ENCODE measurements at places on chromosomes 7 and 10.

- no peak for DNase-seq
These were observed 38.8 kb downstream of the TBXAS1 start for GRCh38 chr7:139867847-139868246.

GRCh38 chr7:154853063-154853726 lies 149.7 kb downstream of the PAXIP1 start:
- DNase-seq: no peak

DNA sequence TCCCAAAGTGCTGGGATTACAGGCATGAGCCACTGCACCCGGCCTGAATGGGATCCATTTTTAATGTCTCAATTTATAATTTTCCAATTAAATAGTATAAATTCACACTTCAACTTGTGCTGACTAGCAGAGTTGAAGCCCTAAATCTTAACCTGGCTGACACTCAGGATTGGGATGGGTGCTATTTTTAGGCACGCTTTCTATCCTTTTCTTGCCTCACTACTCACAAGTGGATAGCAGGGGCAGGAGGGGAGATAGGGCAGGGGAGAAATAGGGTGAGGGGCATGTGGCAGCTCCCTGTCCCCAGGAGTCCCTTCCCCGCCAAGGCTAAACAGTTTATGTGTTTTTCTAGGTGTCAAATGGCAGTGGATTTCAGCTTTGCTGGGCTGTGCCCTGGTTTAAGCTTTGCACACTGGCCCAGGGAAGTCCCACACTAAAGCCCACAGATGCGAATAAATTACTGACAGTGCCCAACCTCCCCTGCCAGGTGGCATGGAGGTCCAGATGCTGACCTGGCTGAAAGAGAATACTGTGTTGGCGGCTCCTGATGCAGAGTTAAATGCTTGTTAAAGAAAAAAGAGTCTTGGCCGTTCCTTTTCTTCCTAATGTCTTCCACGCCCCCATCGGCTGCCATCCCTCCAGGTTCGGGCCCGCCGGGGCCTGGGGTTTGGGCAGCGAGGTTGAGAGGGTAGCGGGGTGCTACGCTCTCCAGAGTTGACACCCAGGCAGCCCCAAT lies 36.2 kb upstream of the EFCAB10 start:
- DNase-seq: no peak

DNA sequence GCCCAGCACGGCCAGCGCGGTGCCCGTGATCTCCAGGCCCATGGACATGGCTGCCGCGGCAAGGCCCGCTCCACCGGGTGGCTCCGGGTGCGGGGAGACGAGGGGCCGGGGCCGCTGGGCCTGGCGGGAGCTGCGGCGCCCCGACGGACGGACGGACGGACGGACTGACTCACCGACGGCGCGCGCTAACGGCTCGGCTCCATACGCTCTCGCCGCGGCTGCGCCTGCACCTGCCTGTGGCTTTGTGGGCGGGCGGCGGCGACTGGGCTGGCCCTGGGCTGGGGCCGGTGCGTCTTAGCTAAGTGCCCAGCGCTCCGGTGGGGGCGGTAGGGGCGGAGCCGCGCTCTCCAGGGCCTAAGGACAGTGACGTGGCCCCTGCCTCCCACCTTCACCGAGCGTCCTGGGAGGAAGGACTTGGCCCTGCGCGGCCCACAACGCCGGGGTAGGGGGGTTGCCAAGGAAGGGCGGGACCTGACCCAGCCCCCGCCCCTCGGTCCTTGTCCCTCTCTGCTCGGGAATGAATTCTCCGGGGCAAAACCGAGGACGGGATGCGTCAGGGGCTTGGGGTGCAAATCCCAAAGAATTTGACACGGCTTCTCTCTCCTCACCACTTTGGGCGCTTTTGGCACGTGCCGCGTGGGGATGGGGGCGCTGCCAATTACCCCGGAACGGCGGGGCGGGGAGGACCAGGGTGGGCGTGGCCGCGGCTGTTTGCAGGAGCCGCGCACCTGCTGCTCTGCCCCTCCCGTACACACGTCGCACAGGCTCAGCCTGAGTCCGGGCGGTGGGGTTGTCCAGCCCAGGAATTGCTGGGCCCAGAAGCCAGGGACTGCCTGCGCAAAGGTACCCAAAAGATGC lies at the start of gene CLDN3:
TSS of gene CLDN3 (minus strand) at position 269 of the 858 bp plus-strand sequence. CDS start at position 48, 221 bp downstream.
- no peak for DNase-seq

- DNase-seq: no peak
These were observed 57.0 kb downstream of the CC2D2B start for GRCh38 chr10:95964756-95965155.

- DNase-seq: no peak
These were observed 54.1 kb upstream of the PPIF start for GRCh38 chr10:79292891-79293746.

Measured in stimulated activated CD4-positive, alpha-beta T cell treated with anti-CD3 and anti-CD28 coated beads, Interleukin-12 subunit alpha, Interleukin-12 subunit beta, amount 100 ng/mL, for 24 hours (primary cell).